ENCODE measurements at places on chromosomes 1 and 21.

DNA sequence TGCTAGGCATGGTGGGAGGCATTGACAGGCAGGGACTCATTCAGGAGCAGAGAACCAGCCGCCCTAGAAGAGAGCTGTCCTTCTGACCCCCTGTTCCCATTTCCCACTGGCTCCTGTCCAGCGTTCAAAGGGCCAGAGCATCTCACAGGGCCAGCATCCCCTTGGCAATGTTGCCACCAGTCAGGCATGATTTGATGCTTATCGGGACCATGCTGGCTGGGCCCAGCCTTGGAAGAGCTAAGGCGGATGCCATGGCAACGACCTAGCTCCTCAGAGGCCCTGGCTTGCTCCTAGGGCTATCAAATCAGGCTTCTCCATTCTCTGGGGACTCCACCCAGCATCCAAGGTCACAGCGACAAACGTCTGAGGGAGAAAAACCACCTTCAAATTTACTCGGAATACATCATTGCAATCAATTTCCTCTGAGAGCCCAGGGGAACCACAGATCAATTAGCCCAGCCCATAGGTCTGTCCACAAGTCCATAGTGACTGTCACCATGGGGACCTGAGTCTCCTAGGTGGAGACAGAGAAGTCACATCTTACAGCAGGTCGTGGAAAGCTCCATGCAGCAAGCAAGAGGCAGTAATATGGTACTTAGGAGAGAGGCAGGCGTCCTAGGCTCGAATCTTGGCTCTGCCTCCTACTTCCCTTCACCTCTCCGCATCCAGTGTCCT, 14.1 kb upstream of the VWA5B1 start:
- H3K36me3 ChIP-seq: no peaks in the 10 kb centered on the region
- H3K4me3 ChIP-seq: no peak overlapping the region
- H3K4me1 ChIP-seq: no peaks in the 10 kb centered on the region
- H3K27me3 ChIP-seq: peaks cover 17% of the 10 kb centered on the region
- no peak for ATAC-seq
- H3K27ac ChIP-seq: no peak overlapping the region

DNA sequence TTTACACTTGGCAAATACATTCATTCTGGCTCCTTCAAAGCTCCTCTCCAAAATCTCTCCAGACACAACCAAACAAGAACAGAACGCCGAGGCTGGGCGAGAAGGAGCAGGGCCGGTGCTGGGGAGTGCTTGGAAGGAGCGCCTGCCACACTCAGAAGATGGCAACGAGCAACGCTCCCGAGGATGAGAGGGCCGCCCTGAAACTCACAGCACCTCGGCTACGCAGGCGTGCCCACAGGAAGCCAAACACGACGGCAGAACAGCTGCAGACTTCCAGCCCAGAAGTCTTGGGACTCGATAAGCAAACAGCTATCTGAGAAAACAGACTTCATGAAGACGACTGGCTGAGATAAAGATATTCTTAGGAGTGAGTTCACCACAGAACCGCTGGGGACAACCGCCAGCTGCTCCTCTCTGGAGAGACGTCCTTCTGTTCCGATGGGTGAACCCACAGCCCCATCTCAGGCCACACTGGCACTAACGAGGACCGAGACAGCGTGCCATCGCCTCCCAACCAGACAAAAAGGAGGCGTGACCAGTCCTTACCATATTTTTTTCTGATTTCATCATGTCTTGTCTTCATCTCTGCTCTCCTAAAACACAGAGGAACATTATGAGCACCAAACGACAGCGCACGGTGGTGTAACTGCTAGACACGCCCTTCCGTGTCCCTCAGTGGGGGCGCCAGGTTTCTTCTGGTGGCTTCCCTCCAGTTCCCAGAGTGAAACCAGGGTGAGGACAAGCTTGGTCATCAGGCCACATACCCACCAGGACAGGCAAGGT, 18.6 kb downstream of the PTTG1IP start:
- no peak for ATAC-seq
- no peak overlapping the region for H3K4me3 ChIP-seq
- peaks cover 100% of the 10 kb centered on the region for H3K36me3 ChIP-seq
- peak overlapping the region; percentile 22 for H3K27ac ChIP-seq
- H3K27me3 ChIP-seq: no peaks in the 10 kb centered on the region

GRCh38 chr1:147669469-147670318, 630 bp downstream of the ACP6 start:
- peaks cover 15% of the 10 kb centered on the region for H3K4me1 ChIP-seq
- peak; percentile 57 for ATAC-seq
- no peaks in the 10 kb centered on the region for H3K27me3 ChIP-seq
- H3K27ac ChIP-seq: peak overlapping the region; percentile 88

DNA sequence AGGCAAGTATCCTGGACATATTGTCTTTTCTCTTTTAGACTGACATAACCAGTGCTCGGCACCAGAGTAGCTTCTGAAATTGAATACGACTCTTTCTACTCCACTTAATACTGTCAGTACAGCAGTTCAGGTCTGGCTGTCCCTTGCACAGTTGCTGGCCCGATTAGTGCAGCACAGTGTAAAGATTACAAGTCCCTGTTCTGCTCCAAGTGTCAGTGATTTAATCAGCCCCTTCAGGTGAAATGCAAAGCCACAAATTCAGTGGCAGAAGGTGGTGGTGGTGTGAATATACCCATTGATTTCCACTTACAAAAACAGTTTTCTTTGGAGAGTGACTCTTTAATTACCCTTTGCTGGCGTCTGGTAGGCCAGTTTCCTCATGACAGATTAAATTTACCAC, 545.4 kb downstream of the ADGRL2 start:
- H3K4me1 ChIP-seq: no peaks in the 10 kb centered on the region
- no peaks in the 10 kb centered on the region for H3K27me3 ChIP-seq
- no peak overlapping the region for H3K27ac ChIP-seq
- no peak overlapping the region for H3K4me3 ChIP-seq
- no peak for ATAC-seq

GRCh38 chr1:205316161-205316566, 5.4 kb downstream of the NUAK2 start:
- peak overlapping the region; percentile 28 for H3K27ac ChIP-seq
- H3K4me1 ChIP-seq: peaks cover 63% of the 10 kb centered on the region
- H3K4me3 ChIP-seq: peak overlapping the region; percentile 88

- H3K27me3 ChIP-seq: no peaks in the 10 kb centered on the region
- H3K4me3 ChIP-seq: no peak overlapping the region
- no peaks in the 10 kb centered on the region for H3K4me1 ChIP-seq
- peaks cover 30% of the 10 kb centered on the region for H3K36me3 ChIP-seq
These were observed 225.2 kb downstream of the RPS6KC1 start for GRCh38 chr1:213276236-213276635.

DNA sequence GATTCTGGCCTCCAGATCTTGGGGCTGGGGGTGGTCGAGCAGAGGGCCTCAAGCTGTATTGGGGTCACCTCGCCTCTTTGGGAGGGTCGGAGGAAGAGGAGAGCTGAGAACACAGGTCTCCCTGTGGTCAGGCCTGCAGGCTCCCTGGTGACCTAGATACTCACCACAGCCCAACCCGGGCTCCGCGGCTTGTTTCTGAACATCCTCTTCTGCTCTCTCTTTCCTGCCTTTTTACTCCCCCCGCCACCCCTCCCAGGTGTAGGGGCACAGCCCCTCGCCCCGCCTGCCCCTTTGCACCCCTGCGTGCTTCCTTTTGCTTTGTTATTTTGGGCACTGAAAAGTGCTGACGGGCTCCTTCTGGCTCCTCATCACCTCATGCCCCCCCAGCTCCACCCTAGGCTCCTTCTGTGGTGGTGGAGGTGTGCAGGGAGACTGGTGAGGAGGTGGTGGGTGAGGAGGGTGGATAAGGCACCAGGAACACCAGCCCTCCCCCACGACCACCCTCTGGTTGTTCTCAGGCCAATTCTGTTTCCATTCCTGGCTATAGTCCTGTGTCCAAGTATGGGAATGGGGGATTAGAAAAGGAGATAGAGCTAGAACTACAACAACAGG, 10.6 kb upstream of the LINGO4 start:
- H3K4me3 ChIP-seq: peak overlapping the region; percentile 94
- ATAC-seq: no peak
- H3K4me1 ChIP-seq: peaks cover 58% of the 10 kb centered on the region
- no peaks in the 10 kb centered on the region for H3K27me3 ChIP-seq
- peaks cover 100% of the 10 kb centered on the region for H3K36me3 ChIP-seq
- peak overlapping the region; percentile 93 for H3K27ac ChIP-seq

DNA sequence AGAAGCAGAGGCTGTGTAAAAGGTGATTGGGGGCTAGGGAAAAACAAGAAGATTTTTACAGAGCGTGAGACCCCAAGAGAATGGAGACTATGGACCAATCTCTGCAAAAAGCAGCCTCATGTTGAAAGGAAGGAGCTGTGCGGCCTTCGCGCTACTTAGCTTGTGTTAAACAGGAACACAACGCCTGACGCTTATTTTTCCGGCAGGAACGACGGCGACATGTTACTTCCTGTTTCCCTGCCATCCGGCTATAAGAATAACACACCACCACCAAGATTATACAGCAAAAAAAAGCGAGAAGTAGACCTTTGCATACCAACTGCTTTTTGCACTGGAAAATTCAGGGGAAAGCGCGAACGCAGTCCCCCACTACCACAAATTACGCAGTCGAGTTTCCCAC, 272.7 kb downstream of the FAM72C start:
- H3K27ac ChIP-seq: no peak overlapping the region
- peaks cover 11% of the 10 kb centered on the region for H3K4me1 ChIP-seq
- no peak for ATAC-seq
- H3K4me3 ChIP-seq: peak overlapping the region; percentile 45

DNA sequence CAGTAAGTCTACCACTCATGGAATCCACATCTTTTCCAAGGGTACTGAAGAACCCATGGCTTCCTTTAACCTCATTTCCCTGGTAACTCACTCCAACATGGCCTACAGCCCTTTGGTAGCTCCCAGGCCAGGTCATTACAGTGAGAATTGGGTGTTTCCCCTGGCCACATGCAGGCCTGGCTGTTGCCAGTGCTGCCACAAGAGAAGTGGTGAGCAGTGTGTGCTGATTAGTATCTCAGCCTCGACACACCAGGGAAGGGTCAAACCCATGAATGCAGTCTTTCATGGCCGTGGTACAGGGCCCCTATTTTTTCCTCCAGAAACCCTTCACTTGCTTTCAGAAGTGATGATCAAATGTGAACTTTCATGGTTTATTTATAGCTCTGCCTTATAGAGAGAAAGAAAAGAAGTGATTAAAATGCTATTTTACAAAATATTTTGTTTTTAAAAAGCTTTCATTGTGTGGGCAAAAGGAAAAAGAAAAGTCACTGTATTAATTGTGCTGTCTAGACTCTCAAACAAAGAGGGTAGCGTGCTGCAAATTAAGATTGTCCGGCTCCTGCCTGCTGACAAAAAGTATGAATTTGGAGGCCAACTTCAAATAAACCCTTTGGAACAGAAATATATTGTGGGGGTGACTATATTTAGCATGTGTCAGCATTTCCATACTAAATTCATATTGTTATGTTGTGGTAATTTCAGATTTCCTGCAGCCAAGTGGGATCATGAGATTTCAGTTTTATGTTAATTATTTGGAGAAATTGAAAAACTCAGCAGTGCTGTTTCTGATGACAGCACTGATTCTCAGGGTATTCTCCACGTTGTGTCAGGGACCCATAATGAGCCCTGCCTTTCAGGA, 62.0 kb upstream of the HOOK1 start:
- no peaks in the 10 kb centered on the region for H3K4me1 ChIP-seq
- H3K36me3 ChIP-seq: no peaks in the 10 kb centered on the region
- no peak overlapping the region for H3K4me3 ChIP-seq
- H3K27me3 ChIP-seq: no peaks in the 10 kb centered on the region
- peak; percentile 63 for ATAC-seq

DNA sequence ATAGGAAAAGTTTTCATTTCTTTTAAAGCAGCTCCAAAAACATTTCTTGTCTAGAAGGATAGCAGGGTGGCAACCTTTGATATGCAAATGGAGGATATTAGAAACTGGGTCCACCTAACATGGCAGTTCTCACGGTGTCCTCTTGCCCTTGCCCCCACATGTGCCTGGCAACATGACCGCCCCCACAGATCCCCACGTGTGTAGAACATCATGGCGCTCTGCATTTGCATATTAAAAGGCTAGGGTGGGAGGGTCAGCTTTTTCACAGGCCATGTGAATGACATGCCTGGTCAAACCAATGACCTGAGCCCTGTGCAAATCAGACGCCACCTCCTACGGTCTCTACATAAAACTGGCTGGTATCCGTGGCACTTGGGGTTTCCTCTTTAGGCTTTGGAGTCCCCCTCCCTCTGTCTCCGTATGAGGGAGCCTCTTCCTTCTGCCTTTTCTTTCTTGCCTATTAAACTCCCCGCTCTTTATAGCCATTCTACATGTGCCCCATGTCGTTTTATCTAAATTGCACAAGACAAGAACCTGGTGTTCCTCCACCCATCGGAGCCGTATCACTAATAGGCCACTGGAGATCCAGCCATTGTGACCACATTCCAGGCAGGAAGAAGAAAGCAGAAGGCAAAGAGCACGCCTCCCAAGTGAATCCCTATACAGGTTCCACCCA, 71.3 kb downstream of the WDR4 start:
- H3K27ac ChIP-seq: no peak overlapping the region
- ATAC-seq: no peak
- no peaks in the 10 kb centered on the region for H3K4me1 ChIP-seq
- peaks cover 4% of the 10 kb centered on the region for H3K27me3 ChIP-seq
- H3K4me3 ChIP-seq: no peak overlapping the region

GRCh38 chr1:193562121-193562520, 375.7 kb upstream of the B3GALT2 start:
- H3K27me3 ChIP-seq: no peaks in the 10 kb centered on the region
- no peak overlapping the region for H3K27ac ChIP-seq
- no peak for ATAC-seq
- H3K4me3 ChIP-seq: no peak overlapping the region

GRCh38 chr1:167514288-167514687, 4.0 kb downstream of the CD247 start:
- H3K4me3 ChIP-seq: peak overlapping the region; percentile 100
- H3K27ac ChIP-seq: peak overlapping the region; percentile 100
- no peaks in the 10 kb centered on the region for H3K27me3 ChIP-seq
- H3K36me3 ChIP-seq: peaks cover 97% of the 10 kb centered on the region
- no peak for ATAC-seq
- H3K4me1 ChIP-seq: peaks cover 31% of the 10 kb centered on the region

DNA sequence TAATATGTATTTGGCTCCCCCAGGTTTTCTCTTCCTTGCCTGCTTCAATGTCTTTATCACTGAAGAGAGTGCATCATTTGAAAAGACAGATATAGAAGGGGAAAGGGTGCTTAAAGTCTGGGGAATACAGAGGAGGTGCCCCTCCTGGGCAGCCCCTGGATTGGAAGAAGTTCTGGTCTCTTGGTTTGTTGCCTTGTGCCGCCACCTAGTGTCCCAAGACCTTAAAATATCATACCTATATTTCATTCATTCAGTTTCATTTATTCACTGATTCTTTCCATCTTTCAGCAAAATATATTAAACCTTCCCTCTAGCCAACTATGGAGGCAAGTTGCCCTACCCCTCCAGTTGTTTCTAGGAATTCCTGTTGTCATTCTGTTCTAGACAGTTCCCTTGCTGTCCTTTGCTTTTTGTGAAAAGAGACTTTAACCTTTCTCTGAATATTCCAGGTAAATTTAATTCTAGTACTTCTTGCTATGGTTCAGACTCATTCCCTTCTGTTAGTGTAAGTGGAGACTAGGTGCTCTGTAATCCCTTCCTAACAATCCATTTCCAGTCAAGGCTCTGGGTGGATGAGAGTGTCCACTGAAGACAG, 56.1 kb downstream of the MEF2D start:
- H3K4me1 ChIP-seq: peaks cover 17% of the 10 kb centered on the region
- no peak for ATAC-seq
- no peak overlapping the region for H3K27ac ChIP-seq
- no peaks in the 10 kb centered on the region for H3K36me3 ChIP-seq
- H3K4me3 ChIP-seq: no peak overlapping the region
- H3K27me3 ChIP-seq: peaks cover 49% of the 10 kb centered on the region
